ENCODE measurements at places on chromosomes 1 and 21. TPM values are rescaled to one million over a fixed set of nuclear protein-coding genes. Genes with fewer than 3 reads are reported as not detected.

GRCh38 chr1:47821760-47822159 lies 175.4 kb downstream of the TRABD2B start:
- no peak for DNase-seq

- DNase-seq, result peak; percentile 86
These were observed 64.8 kb downstream of the MYOM3 start for GRCh38 chr1:24047110-24047477.

GRCh38 chr1:216531263-216532239 lies 108.3 kb upstream of the USH2A start:
- peak; percentile 16 for DNase-seq

DNA sequence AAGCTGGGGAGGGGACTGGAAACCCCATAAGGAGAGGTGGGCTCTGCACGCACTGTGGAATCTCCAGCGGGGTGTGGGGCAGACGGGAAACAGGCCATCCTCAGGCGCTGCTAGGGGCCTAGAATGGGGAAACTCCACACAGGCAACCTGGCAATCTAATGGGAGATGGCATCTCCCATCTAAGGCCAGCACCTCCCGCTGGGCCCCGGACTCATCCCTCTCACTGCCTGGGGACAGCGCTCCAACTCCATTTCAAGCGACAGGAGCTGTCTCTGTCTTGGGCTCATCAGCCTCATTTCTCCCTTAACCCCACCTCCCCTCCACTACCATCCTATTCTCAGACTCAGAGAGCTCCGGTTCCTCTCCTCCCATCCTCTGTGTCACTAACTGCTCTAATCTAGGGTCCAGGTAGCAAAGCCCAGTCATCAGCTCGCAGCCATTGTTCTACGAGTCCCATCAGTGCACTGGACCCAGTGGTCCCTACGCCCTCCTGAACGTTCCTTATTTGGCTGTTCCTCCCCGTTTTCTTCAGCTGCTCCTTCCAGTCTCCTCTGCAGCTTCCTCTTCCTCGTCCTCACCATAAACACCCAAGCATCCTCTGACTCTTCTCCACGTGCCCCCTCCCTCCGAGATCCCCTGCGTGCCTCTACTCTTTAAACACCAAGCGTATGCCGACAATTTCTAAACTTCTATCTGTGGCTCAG lies 93.4 kb upstream of the CASZ1 start:
- DNase-seq, result no peak

DNA sequence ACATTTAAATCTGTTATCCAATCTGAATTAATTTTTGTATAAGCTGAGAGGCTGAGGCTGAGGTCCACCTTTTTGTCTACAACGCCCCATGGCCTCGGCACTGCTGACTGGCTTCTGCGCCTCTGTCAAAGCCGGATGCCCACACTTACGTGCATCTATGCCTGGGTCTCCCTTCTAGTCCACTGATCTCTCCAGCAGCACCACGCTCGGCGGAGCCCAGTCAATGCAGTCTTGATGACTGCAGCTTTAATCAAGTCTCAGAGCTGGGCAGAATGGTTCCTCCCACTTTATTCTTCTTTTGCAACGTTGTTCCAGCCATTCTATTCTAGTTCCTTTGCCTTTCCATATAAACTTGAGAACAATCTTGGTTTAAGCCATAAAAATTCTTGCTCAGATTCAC lies 9.4 kb downstream of the PRDM15 start:
- no peak for DNase-seq

DNA sequence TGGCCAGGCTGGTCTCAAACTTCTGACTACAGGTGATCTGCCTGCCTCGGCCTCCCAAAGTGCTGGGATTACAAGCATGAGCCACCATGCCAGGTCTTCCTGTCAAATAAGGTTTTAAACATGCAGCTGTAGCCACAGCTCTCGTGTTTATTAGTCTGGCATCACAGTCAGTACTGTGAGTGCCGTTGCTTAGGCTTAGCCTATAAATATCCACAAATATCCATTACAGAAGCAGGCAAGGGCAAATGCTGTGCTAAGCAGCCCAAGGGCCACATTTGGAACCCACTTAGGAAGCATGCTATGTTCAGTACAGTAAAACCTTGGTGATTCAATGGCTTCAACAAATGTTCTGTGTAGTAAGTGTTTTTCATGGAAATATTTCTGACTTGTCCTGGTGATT lies 75.9 kb downstream of the KIF1B start:
- DNase-seq, result no peak

DNA sequence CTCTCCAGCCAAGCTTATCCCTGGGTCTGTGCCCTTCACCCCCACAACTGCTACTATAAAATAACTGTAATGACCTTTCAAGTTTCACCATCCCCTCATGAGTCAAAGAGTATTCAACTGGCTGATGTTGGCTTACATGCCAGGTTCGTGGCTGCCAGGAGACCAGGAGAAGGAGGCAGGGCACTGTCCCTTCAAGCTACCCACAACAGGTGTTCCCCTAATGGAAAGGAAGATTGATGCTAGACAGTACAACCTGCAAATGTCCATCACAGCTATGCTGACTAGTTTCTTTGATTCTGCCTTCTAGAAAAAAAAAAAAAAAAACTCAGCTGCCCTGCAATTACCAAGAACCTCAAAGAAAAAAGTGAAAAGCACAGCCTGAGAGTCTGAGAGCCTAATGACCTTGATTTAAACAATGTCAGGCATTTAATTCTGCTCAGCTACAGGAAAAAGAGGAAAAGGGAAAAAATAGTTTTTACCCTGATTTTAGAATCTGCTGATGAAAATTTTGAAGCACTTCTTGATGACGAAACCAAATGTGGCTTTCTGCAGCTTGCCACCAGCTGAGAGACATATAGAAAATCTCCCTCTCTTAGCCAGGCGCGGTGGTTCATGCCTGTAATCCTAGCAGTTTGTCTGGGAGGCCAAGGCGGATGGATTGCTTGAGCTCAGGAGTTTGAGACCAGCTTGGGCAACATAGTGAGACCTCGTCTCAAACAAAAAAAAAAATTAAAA lies 82.7 kb upstream of the ROR1 start:
- no peak for DNase-seq

DNA sequence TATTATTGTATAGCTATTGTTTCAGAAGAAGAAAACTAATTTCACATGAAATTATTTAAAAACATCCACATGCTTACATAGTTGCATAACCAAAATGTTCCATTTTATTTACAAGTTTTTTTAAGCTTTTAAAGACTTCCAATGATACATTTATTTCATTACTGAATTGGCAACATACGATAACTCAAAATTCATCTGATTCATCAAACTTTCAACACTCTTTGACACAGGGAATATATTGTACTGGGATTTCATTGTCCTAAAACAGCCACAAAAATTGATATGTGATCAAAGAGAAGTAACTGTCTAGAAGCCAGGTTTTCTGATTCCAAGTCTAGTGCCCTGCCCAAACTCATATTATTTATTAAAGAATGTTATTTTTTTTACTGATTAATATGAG lies 131.4 kb upstream of the USP24 start:
- no peak for DNase-seq

Gene PITHD1
- total RNA-seq, result 131 TPM

Gene TMEM79
- 3.5 TPM for total RNA-seq

Gene GBP4
- total RNA-seq, result 8.3 TPM

Measured in Daoy (cell line).